ENCODE measurements at places on chromosomes 4 and X.

DNA sequence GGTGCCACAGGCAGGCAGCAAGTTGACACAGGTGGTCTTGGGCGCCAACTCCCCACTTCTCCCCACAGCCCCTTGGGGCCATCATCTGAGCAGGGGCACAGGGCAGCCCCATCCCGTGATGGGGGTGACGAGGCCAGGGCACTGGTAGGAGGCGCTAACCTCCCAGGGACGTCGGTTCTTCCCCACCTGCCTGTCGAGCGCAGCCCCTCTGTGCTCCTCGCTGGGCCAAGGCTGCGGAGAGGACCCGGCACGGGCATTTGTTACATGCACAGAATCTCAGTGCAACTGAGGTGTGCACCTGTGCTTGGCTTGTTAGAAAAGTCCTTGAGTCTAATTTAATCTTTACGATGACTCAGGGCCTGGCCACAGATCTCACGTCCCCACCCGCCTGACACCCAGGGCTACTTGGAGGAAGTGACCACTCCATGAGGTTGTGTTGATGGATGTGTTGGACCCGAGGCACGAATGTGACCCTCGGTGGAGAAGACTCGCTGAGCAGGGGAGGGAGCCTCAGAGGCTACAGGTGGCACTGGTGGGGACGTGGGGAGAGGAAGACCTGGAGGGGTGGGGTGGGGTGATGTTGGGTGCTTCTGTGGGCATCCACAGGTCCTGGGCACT lies 3.1 kb upstream of the SH3TC1 start:
- peaks cover 17% of the 10 kb centered on the region for H3K4me1 ChIP-seq
- H3K27me3 ChIP-seq: peaks cover 4% of the 10 kb centered on the region
- no peaks in the 10 kb centered on the region for H3K36me3 ChIP-seq
- H3K4me3 ChIP-seq: no peak overlapping the region
- DNase-seq: no peak

DNA sequence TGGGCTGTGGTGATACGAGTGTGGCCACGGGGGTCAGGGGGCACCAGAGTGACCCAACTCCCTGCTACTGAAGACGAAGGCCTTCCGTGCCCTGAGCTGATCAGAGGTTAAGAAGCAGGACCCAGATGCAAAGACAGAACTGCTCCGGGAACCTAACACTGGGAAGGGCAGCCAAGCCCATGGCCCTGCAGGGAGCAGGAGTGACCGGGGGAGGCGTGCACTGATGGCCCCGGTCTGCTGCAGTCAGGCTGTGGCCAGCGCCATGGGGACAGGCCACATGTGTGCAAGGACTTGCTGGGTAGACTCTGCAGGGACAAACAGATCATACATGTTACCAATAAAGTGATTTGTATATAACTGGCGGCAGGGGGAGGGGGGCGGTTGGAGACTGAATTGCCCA lies 74.6 kb downstream of the ACOX3 start:
- no peaks in the 10 kb centered on the region for H3K27me3 ChIP-seq
- H3K36me3 ChIP-seq: peaks cover 27% of the 10 kb centered on the region
- H3K4me3 ChIP-seq: no peak overlapping the region
- H3K27ac ChIP-seq: no peak overlapping the region
- no peak for DNase-seq
- H3K4me1 ChIP-seq: no peaks in the 10 kb centered on the region

DNA sequence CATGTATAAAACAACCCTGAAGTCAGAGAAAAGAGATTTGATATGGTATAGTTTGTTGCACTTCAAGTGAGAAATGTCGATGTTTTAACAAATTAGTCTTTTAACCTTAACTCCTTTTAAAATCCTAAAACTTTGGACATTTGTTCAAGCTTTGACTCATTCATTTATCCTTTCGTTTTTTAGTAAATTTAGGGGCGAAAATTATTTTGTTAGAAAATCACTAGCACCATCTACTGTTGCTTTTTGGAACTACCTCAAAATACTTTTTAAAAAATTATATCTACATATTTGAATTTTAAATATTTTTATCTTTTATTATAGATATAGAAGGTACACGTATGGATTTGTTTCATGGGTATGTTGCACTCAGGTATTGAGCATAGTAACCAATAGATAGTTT lies 165.1 kb upstream of the POF1B start:
- H3K36me3 ChIP-seq: no peaks in the 10 kb centered on the region
- H3K4me1 ChIP-seq: no peaks in the 10 kb centered on the region
- DNase-seq: no peak
- H3K27me3 ChIP-seq: no peaks in the 10 kb centered on the region

DNA sequence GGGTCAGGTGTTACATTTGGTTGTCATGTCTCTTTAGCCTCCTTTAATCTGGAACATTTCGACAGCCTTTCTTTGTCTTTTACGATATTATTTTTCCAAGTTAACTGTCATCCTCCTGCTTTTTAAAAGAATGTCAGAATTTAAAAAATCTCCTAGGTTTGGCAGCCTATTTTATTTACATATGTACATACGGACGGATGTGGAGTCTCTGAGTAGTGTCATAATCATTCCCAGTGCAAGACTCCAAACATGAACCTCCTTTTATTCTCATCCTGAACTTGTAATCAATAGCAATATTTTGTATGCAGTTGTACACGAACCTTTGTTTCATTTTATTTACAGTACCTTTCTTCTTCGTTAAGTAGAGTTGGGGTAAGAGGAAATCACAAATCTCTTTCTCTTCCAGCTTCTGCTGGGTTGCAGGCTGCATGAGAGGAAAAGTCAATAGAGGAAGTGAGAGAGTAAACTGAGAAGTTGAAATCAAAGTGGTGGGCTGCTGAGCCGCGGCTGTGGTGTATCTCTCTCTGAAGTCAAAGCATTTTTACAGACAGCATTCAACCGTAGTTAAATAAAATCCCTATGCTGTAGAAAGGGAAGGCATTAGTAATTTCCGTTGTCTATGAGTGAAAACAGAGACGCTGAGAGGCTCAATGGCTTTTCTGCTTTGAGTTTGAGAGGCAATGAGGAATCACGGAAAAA lies 53.9 kb upstream of the RPS6KA3 start:
- no peak overlapping the region for H3K4me3 ChIP-seq
- no peaks in the 10 kb centered on the region for H3K4me1 ChIP-seq
- H3K27me3 ChIP-seq: no peaks in the 10 kb centered on the region
- H3K27ac ChIP-seq: no peak overlapping the region
- DNase-seq: no peak

DNA sequence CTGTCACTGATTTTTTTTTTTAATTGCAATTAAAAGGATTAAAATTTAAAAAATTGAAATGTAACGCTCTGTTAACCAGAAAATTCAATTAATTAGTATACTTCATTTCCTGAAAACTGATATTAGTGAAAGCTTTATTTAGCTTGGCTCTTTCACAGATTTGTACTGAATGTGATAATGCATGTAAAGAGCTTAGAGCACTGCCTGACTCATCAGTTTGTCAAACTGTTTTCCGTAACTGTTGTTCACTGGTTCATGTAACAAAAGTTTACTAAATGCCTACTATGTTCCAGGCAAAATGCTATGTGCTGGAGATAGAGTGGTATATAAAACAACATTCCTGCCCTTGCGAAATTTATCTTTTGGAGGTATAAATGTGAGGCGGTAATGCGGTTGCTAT lies 471.7 kb downstream of the SH2D1A start:
- H3K4me1 ChIP-seq: no peaks in the 10 kb centered on the region
- no peaks in the 10 kb centered on the region for H3K27me3 ChIP-seq
- no peaks in the 10 kb centered on the region for H3K36me3 ChIP-seq
- no peak for DNase-seq
- no peak overlapping the region for H3K4me3 ChIP-seq

- H3K4me3 ChIP-seq: no peak overlapping the region
- H3K36me3 ChIP-seq: peaks cover 54% of the 10 kb centered on the region
- DNase-seq: peak; percentile 58
- H3K27ac ChIP-seq: no peak overlapping the region
Observed at GRCh38 chr4:1377606-1378261, 28.5 kb downstream of the NKX1-1 start.

GRCh38 chr4:166458756-166459155 lies 585.7 kb downstream of the TLL1 start:
- H3K4me1 ChIP-seq: peaks cover 22% of the 10 kb centered on the region
- no peak overlapping the region for H3K4me3 ChIP-seq
- H3K36me3 ChIP-seq: no peaks in the 10 kb centered on the region
- no peak for DNase-seq

- no peak overlapping the region for H3K4me3 ChIP-seq
- no peaks in the 10 kb centered on the region for H3K27me3 ChIP-seq
- no peak for DNase-seq
- H3K4me1 ChIP-seq: no peaks in the 10 kb centered on the region
- H3K36me3 ChIP-seq: no peaks in the 10 kb centered on the region
- no peak overlapping the region for H3K27ac ChIP-seq
Observed at GRCh38 chr4:93710101-93710846, 118.3 kb upstream of the ATOH1 start.

DNA sequence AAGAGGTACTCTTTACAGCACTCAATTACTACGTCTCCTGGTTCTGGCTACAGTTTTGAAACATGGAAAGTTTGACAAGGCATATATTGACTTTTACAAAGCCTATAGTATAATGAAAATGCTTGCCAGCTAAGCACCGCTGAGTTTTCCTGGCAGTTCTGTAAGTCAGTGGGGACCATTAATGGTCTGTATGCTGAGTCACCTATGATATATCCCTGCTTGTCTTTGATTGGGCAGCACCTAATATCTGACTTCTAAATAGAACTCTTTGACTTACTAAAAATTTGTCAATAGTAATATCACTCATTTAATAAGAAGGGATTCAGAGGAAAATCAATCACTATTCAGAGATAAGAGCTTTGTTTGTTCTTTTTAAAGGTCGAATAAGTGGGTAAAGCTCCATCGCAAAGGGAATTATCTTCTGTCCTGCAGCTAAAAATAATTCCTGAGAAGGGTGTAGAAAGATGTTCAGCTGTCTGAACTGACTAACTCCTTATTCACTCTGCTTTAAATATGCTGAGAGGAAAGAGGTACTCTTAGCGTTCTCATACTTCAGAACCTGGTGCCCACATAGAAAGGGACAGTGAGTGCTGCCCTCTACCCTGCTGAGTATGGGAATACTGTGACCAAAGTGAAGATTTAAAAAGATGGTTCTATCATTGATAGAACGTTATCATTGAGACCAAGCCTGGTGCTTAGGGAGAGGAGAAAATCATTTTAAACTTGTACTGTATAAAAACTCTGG lies 959 bp downstream of the SMPX start:
- no peaks in the 10 kb centered on the region for H3K4me1 ChIP-seq
- no peak for DNase-seq
- no peaks in the 10 kb centered on the region for H3K27me3 ChIP-seq
- H3K4me3 ChIP-seq: no peak overlapping the region
- no peaks in the 10 kb centered on the region for H3K36me3 ChIP-seq
- H3K27ac ChIP-seq: no peak overlapping the region

- H3K36me3 ChIP-seq: no peaks in the 10 kb centered on the region
- no peaks in the 10 kb centered on the region for H3K27me3 ChIP-seq
- no peak for DNase-seq
- H3K4me1 ChIP-seq: no peaks in the 10 kb centered on the region
Observed at GRCh38 chr4:166527500-166527899, 654.5 kb downstream of the TLL1 start.

DNA sequence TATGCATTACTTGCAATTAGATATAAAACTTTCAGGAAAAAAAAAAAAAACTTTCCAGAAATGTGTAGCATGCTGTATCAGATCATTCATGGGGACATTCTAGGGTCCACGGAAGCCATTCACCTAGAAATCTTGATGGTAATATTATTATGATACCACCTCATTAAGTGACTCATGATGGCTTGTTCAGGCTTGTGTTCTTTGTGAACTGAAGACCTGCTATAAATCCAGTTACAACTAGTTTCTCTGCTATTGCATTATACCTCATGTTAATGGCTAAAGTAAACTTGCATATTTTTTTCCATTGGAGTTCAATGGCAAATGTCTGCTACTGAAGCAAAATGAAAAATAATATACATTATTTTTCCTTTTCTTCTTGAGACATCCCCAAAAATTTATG lies 35.3 kb upstream of the PTPN13 start:
- no peaks in the 10 kb centered on the region for H3K36me3 ChIP-seq
- H3K27ac ChIP-seq: no peak overlapping the region
- no peaks in the 10 kb centered on the region for H3K27me3 ChIP-seq
- no peak for DNase-seq
- H3K4me1 ChIP-seq: no peaks in the 10 kb centered on the region

DNA sequence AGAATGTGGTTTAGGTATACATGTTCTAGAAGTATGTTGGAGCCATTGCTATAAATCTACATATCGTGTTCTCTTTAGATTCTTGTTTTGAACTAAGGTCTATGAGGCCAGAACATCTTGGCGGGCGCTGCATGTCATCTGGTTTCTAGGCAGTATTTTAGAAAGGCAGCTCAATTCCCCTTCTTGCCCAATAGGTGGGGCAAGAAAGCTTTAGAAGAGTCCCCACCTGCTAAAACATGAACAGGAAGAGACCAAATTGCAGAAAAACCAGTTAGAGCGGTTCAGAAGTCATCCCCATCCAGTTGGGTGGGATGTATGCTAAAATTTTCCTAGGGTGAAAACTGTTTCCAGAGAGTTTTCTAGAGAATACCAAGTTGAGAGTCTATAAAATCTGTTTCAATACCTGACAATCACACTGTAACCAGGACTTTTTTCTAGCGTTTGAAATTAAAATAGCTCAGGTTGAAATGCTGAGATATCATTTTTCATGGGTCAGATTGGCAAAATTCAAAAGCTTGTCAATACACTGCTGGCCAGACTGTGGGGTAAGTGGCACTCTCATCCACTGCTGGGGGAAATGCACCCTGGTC lies 17.5 kb upstream of the SH3KBP1 start:
- no peaks in the 10 kb centered on the region for H3K27me3 ChIP-seq
- no peaks in the 10 kb centered on the region for H3K4me1 ChIP-seq
- H3K36me3 ChIP-seq: no peaks in the 10 kb centered on the region
- no peak overlapping the region for H3K27ac ChIP-seq
- H3K4me3 ChIP-seq: no peak overlapping the region

GRCh38 chr4:155772459-155773195 lies 13.8 kb downstream of the GUCY1B1 start:
- peaks cover 4% of the 10 kb centered on the region for H3K4me1 ChIP-seq
- no peak overlapping the region for H3K27ac ChIP-seq
- DNase-seq: no peak

GRCh38 chr4:139761461-139761860 lies 95.8 kb downstream of the MGST2 start:
- no peaks in the 10 kb centered on the region for H3K27me3 ChIP-seq
- H3K27ac ChIP-seq: no peak overlapping the region
- DNase-seq: no peak

DNA sequence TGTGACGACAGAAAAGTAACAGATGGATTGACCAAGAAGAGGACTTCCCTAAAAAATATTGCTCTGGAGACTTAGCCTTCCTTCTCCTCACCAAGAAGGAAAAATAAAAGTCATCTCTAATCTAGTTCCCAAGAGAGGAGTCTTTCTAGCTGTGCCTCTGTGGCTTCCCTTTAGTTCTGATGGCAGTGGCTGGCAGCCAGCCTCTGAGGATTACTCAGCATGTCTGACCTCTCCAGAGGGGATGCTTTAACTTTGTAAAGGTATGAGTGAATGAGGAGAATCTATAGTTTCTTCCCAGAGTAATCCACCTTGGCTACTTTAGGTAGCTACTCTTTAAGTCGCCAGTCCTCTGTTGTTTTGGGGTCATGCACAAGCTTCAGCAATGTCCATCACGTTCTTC lies 163.9 kb upstream of the KIT start:
- H3K4me3 ChIP-seq: no peak overlapping the region
- no peak overlapping the region for H3K27ac ChIP-seq
- no peaks in the 10 kb centered on the region for H3K36me3 ChIP-seq
- H3K27me3 ChIP-seq: no peaks in the 10 kb centered on the region

Measured in tibial artery (tissue), 4 donors.